NCI-H2107 (cell line): ENCODE measurements at places on chromosomes 5 and 9.

DNA sequence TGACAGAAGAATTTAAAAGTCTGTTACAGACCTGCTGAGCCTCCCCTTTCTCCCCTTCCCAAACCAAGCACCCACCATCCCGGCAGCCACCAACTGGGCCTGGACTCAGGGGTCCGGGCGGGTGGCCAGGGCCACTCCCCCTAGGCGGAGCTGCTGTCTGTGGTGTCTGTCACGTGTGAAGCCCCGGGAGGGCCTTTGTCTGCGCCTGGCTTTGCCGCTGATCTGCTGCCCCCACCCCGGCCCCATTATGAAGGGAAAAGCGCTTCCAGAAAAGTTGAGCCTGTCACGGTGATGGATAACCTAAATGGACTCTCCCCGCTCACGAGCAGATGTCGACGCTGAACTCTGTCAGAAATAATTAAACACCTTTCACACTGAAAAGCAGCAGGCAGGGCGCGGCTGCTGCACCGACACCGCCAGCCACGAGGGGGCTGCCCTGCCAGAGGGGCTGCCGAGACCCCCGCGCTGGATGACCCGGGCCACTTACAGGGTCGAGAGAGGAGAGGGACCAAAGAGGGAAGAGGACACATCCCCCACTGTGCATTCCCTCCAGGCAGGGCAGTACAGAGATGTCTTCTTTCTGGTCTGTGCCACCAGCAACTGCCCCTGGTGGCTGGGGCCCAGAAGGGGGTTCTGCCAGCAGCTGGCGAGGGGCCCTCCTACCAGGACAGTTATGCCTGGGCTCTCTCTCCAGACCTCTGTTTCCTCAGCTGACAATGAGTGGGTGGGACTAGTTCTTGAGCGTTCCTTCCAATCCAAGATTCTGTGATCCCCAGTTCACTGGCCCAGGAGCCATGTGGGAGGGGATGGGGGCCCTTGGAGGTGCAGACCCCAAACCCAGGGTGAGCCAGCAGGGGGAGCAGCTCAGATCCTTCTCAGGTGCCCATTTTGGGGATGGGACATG lies 36.0 kb upstream of the BARHL1 start:
- DNase-seq: peak; percentile 22

GRCh38 chr5:145483212-145483611 lies 351.9 kb downstream of the PRELID2 start:
- DNase-seq: no peak

DNA sequence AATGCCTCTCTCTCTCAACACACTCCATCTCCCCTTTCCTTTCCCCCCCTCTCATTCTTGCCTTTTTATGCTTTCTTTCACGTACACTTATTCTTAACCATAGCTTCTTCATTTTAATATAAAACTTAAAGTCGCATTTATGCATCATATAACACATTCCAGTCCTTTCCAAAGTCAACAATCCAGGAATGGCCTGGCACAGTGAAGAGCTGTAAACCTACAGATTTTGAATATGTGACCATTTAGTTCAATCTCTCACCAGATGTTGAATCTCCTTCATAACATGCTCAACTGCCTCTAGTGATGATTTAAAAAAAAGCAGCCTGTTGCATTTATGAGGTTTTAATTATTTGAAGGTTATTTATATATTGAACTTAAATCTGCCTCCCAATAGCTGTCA lies 186.2 kb upstream of the GRAMD2B start:
- no peak for DNase-seq

GRCh38 chr9:89975630-89976029 lies 370.8 kb downstream of the GADD45G start:
- no peak for DNase-seq

DNA sequence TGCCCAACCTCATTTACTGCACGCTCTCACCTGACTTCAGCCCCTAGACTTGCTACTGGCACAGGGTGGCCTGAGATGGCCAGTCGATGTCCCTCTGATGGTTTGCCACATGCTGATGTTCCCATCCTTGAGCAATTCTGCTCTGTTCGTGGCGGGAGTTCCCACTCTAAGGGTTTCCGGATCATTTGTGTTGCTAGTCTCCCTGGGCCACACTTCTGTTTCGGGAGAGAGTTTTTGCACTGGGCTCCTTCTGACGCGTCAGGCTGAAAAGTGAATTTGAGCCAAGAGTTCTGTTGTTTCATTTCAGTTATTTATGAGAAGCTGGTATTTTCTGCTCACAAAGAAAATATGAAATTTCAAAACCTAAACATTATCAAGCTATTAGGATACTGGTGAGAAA lies 597.7 kb downstream of the BNC2 start:
- no peak for DNase-seq

DNA sequence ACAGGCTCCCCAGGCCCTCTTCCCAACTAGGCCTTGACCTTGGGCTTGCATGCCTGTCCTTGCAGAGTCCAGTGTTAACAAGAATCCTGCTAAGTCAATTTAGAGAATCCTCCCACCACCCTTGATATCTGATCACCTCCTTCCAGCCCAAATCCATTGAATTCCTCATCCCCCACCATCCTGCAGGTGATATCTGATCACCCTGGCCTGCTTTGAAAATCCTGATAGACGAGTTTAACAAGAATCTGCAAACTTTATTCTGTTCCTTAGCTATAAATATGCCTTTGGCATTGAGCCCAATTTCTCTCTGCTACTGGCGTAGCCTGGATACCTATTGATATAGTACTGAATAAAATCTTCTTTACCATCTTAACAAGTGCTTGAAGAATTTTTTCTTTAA lies 125.5 kb downstream of the DIRAS2 start:
- no peak for DNase-seq

DNA sequence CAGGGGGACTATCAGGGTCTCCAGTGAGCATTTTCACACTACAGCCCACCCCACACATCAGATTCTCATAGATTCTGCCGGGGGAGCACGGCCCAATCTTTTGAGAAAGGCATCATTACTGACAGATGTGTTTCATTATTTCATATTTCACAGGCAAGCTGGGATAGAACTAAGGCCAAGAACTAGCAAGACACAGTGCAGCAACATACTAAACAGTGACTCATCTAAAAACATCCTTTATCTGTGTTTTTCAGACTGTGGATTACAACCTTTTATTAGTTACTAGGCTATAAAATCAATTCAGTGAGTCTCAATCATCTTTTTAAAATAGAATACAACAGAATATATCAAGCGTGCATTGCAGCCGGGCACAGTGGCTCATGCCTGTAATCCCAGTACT lies 59.8 kb downstream of the CPLANE1 start:
- no peak for DNase-seq

DNA sequence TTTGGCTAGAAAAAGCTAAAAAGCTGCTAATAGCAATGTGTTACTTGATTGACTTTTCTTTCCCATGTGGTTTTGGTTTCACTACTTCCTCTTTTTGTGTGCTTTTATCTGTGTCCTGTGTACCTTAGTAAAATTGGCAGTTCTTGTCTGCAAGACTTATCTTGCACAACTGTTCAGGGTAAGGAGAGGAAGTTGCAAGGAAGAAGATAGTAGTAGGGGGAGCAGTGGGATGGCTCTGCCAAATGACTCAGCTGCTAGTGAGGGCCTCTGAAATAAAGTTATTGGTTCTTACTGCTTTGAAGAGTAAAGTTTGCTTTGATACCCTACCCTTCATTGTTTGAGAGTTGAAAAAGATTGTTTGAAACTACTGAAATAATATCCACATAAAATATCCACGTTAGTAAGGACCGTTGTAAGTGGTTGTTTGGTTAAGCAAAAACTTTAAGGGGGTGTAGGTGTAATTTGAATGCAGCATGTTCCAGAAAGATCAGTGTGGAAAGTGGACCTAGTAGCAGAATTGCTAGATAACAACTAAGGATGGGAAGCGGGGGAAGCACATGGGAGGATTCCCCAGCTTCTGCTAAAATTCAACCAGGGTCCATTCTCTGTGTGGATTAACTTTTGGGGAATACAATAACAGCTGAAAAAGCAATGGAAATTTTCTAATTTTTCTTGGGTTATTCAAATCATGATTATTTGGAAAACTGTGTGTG lies 123.5 kb downstream of the SCAMP1 start:
- no peak for DNase-seq

DNA sequence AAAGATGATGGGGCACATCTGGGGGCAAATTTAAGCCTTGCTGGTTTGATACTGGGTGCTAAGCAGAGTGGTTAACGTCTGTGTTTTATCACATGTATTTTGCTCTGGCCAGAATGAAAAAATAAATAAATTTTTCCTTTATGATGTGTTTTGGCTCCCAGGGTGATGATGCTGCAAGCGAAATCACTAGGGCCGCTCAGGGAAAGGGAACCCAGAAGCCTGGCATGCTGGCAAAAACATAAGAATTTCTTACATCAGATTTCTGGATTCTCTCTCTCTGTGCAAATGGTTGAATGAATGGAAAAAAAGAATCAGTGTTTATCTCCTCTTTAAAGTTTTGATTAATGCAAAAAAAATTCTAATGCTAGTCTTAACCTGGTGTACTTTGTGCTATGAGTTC lies 1975.2 kb upstream of the C9orf72 start:
- DNase-seq: no peak

- no peak for DNase-seq
Observed at GRCh38 chr5:133820507-133820906, 147.9 kb downstream of the C5orf15 start.

- no peak for DNase-seq
Observed at GRCh38 chr9:109411069-109411761, 86.9 kb downstream of the PTPN3 start.

- no peak for DNase-seq
Observed at GRCh38 chr5:66743344-66743743, 147.2 kb downstream of the MAST4 start.

DNA sequence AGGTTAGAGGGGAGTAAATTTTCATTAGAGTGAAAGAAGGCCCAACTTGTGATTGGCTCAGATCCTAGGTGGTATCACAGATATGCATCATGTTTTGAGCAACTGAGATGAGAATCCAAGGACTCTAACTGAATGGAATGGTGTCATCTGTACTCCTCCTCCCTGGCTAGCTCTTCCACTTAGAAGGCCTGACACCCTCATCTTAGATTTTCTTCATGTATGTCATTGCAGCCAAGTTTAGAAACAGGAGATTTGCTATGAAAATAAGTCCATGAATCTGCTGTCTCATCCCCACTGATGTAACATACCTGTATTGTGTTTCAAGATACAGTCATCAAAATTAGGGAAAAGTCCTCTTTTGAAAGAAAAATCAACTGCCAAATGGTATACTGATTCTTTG lies 54.4 kb downstream of the ITGA1 start:
- DNase-seq: no peak

DNA sequence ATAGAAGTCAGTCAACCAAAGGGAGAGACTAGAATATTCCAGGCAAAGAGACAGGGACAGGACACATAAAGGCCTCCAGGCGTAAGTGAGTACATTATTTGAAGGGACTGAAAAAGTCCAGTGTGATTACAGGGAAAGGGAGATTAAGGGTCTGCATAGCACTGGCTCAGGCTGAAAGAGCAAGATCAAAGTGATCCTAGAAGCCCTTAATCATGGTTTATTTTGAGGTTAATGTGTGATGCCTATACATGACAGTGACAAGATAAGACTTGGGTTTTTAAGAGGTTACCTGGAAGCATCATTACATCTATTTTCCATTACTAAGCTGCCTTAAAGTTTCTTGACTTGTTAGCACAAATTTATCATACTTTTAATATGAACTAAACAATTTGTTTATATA lies 25.8 kb downstream of the LMBRD2 start:
- no peak for DNase-seq

DNA sequence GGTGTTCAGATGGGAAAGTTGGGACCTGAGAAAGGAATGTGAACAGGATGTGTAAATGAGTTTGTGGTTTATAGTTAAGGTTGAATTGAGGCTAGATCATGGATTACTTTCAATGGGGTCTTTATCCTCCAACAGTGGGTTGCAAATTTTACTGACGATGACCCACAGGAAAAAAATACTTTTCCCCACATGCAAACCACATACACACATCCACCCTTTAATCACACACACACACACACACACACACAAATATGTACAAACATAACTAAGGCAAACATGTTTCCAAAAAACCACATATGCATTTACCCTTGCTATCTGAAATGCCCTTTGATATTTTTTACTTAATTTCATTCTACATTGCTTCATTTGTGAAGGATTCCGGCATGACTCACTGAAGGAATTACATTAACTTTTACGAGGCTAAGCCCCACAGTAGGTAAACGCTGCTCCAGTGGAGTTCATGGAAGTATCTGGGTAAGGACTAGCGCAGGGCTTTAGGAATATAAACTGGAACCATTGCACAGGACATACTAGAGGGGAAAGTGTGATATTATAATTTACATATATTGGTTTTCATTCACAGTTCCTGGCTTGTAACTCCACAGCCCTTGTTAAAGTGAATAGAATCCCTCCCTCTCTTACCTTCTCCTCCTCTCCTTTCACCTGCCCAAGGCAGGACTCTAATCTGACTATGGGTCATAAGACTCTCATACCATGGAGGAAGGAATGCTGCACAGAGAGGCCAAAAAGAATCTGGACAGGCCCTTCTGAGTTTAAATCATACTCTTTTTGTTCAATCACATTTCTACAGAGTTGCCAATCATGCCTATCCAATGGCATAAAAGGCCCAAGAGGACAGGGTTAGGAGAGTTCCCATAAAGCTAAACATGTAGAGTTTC lies 8.5 kb upstream of the SPEF2 start:
- DNase-seq: no peak

DNA sequence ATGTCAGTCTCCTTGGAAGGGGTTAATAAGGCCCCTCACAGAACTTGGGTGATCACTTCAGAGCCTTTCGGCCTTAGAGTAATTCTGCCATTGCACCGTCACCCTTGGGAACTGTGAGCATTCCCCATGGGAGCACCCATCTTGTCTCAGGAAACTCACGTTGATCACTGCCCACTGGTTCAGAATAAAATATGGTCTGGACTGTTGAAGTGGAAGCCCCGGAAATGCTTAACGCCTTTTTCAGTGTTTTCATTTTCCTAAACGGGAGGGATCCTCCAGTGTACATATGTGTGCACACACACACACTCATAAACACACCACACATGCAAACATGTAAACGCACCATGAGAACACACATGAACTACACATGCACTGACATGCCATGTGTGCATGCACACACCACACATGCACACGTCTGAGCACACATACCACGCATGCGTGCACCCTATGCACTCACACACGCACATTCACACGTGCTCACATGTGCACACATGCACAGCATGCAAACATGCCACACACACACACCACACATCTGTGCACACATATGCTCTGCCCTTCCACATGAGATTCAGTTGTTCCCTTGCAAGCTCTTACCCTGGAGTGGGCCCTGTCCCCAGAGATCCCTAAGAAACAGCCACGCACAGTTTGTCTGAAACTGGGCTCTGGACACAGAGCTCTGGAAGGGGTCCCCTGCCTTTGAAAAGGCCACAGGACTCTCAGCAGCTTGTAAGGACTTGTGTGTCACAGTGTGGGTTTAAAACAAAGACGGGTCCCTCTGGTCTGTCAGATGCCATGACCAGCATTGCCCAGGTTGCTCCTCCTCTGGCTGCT lies 17.0 kb downstream of the MRPL36 start:
- no peak for DNase-seq

- DNase-seq: no peak
Observed at GRCh38 chr5:1101961-1102713, 9.7 kb downstream of the SLC12A7 start.

- DNase-seq: no peak
Observed at GRCh38 chr9:95927271-95928004, 51.9 kb downstream of the ERCC6L2 start.
